ENCODE measurements at places on chromosomes 13 and 19.
A peak's percentile ranks its signal among the peaks of the same experiment; 100 is the strongest.

GRCh38 chr19:35509861-35510625 is 3.4 kb downstream of the DMKN start:
- peak; percentile 46 for DNase-seq

DNA sequence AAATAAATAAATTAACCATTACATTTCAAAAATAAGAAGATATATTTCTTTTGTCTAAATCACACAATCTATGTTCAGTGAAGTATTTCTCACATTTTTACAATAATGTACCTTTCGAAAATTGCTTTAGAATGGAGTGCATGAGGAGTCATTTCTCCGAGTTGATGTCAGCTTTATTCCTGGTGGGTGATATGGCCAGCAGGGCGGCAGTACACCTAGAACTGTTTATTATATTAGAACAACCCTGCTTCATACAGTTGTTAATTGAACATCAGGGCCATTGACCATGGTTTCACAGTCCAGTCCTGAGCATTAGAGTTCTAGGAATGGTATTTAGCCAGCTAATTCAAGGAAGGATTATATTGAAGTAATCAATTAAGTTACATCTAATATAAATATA is 696.3 kb upstream of the SLC10A2 start:
- no peak for DNase-seq

GRCh38 chr13:99757756-99758459 is 213.7 kb downstream of the ZIC5 start:
- no peak for DNase-seq

DNA sequence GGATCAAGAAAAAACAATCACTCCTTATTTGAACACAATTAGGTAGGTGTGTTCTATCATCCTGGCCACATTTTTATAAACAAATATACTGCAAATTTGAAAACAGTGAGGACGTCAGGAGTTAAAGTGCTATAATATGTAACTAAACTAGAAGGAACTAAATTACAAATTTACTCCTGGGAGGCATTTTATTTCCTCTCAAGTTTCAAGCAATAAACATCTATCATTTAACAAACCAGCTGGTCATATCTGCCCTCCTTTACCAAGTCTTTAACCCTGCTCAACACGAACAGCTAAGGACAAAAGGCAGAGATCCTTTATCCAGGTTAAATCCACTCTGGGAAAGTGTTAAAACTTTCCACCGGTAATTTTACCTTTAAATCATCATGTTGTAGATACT is 26.5 kb downstream of the ANKRD10 start:
- DNase-seq: no peak

- no peak for DNase-seq
These were observed 7.9 kb downstream of the CAB39L start for GRCh38 chr13:49435992-49436391.

- peak; percentile 69 for DNase-seq
These were observed at the start of gene ZNF836 for GRCh38 chr19:52171321-52172169. TSS of gene ZNF836 (minus strand) at chr19:52171621. CDS start at chr19:52168072, 3,549 bp downstream.

GRCh38 chr19:44737238-44738071 is 11.1 kb upstream of the BCL3 start:
- DNase-seq: no peak

DNA sequence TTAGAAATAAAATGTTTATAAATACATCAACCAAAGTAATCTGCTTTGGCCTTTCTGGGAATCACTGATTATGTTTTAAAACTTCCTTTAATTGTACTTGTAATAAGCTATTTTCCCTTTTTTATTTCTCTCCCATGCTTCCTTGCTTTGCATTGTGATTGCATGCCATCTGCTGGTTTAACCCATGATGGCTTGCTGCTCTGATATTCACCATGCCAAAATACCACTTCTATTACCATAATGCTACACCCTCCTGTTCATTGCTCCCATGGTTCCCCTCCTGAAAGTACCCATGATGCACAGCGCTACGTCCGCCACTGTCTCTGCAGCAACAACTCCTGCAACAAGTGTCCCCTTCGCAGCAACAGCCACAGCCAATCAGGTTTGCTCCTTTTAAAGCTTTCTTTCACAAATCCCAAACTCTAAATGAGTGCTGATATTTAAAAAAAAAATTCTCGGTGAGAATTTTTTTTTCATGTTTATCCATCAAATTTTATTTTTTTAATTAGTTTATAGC is 67.7 kb upstream of the RAP2A start:
- no peak for DNase-seq

- no peak for DNase-seq
These were observed 750.6 kb downstream of the DIAPH3 start for GRCh38 chr13:59413126-59413525.

GRCh38 chr13:79307866-79308298 is 98.2 kb downstream of the RBM26 start:
- no peak for DNase-seq

GRCh38 chr19:6021878-6022569 is 44.1 kb upstream of the RANBP3 start:
- DNase-seq: peak; percentile 85

DNA sequence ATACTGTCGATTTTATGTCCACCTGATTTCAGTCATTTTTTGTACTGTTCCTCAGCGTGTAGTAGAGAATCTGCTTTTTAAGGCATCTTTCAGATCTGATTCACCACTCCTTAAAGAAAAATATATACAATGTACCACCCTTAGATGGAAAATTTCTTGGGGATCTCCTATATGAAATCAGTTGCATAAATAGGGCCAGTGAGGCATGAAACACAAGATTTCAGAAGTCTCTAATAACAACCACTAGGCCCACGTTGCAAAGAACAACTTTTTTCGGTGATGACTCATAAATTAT is 1.4 kb downstream of the USP12 start:
- DNase-seq: peak; percentile 49

- peak; percentile 13 for DNase-seq
These were observed at the start of gene ENOX1 for GRCh38 chr13:43786766-43787517. TSS of gene ENOX1 (minus strand) at chr13:43786972.

DNA sequence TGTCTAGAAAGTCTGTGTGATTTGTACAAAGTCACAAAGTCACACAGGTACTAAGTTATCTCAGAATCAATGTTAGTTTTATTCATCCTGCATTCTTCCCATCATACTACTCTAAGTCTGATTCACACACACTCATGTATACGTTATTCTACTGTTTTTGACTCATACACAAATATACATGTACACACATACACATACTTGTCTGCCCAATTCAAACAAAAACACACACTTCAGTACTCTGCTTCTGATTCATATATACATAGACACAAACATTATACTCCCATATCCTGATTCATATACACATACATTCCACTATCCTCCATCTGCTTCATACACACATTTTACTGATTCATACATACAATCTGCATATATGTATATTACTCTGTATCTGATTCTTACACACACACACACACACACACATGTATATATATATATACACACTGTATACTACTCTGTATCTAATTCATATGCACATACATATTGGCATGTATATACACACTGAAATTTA is 69.3 kb downstream of the KLF12 start:
- DNase-seq: no peak

DNA sequence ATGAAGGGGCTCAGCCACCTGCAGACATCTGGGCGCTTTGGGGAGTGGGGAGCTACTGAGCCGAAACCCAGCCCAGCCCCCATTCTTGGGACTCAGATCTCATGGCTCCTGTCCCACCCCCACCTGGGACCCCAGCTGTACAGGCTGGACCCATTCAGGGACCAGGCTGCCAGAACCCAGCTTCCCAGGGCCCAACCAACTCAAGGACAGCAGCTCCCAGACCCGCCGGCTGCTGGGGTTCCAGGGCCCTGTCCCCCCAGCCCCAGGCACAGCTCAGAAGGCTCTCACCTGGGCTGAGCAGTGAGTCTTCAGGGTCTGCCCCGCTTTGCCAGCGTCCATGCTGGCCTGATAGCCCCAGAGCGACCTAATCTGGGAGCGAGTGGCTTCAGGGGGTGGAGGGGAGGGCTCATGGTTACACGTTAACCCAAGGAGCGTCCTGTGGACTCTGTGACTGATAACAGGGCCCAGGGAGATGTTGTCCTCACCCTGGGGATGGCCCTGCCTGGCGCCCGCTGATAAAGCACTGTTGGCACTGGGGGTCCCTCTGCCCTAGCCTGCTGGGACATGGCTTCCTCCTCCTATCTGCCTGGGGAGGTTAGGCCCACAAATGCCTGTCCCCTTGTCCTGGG is at the start of gene TMEM86B:
TSS of gene TMEM86B (minus strand) at position 361 of the 629 bp plus-strand sequence. CDS start at position 339, 22 bp downstream.
- DNase-seq: peak; percentile 98

DNA sequence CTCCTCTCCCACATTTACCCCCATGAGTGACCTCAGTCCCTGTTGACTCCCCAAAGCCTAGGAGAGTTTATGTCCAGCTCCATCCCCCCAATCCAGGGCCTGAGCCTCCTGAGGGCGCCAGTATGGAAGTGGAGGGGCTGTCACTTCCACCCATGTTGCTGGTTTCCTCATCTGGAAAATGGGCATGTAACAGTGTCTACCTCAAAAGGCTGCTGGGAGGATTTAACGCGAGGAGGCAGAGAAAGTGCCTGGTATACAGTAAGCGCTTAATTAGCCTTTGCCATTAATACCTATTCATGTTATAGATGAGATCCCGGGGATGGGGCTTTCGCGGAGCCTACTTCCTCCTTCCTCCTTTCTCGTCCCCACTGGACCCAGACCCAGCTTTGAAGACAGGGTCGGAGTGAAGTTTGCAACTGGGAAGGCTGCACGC is 476 bp downstream of the TYK2 start:
- DNase-seq: peak; percentile 28

DNA sequence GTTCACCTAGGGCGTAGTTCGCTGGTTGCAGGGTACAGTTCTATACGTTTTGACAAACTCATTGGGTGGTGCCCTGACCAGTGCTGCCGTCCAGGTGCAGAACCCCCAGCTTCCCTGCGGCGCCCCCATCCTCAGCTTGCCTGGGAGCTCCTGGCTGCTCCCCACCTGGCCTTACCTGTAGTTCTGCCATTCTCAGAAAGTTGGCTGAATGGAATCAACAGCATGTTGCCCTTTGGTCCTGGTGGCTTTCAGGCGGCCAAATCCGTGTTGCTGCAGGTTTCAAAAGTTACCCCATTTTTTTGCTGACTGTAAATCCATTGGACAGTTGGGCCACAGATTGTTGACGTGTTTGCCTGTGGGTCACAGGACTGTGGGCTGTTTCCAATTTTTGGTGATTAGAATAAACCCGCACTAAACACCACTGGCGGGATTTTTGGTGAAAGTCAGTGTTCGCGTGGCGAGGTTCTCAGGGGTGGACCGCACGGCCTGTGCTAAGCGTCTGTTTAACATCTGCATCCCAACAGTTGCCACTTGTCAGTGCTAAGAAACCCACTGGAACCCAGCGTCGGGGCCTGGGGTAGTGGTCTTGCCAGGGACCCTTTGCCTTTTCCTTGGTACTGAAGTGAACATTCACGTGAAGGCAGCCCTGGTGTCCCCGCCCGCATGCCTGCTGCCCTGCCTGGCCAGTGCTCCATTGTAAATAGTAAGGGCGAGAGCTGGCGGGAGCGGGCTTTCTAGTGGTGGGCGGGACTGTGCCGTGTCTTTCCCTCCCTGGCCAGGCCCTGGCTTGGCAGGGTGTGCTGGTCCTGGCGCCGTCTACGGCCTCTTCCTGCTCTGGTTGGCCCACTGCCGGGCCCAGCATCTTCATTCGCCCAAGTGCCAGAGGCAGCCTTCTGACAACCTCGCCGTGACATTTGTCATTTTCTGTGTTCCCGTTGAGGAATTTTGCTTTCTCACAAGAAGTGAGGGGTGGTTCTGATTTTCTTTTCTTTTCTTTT is 3.3 kb downstream of the DOT1L start:
- DNase-seq: no peak

DNA sequence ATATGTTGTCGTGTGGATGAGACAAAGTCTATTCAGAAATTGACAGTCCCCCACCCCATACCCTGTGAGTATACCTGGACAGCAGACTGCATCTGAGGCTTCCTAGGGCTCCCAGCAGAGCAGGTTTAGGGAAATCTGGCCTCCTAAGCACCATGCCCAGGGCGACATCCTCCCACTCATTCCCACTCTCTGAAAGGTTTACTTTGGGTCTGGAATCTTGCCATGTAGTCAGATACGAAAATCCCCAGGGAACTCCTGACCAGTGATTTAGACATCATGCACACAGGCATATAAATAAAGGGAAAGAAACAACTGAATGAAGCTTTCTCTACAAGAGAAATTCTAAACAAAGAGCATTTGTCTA is 717 bp upstream of the NALCN start:
- DNase-seq: no peak

DNA sequence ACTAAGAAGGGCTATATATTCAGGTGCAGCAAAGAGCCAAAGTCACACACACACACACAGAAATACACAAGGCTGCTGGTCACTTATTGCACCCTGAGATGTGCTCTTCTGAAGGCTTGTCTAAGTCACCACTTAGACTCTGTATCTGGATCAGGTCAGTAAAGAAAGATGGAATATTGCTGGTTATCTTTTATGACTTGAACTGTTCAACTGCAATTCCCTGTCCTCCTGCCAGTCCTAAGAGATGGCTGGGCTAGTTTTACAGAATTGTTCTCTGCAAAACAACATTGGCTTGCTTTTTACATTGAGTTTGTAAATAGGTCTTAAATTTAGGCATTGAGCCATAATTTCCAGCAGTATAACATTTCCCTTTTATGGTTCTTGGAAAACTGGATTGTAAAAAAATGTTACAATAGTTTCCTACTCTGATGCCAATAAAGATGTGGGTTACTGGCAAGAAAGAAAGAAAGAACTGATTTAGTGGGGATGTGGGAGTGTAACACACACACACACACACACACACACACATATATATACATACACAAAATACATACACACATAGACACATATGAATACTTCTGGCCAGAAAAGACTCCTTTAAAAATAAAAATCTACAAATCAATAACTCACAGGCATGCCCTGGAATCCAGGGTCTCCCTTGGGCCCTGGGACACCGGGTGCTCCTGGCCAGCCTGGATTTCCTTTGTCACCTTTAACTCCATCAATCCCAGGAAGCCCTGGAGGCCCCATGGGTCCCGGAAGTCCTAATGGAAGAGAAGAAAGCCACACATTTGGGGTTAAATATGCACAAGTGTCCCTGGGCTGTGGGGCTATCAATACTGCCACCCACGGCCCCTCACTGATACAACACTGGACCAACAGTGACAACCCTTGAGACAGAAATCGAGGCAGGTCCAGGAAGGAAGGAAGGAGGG is 137.7 kb downstream of the COL4A1 start:
- DNase-seq: no peak

- no peak for DNase-seq
These were observed 200 bp downstream of the MLLT1 start for GRCh38 chr19:6279620-6279930.

DNA sequence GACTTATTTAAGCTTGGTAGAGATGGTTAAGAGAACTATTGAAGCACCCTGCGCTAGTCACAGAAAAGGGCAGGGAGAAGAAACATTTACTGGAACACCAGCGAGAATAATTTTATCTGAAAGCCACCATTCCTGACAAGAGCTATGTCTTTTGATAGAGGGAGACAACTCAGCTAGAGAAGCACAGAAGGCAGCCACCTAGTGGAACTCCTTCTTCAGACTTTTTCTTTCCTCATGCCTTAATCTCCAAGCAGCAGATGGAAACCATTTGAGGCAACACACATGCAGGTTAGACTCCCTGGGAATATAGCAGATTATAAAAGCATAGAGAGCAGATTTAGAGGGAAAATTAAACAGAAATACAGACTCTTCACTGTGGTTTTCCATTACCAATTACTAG is 813.4 kb downstream of the SLITRK6 start:
- DNase-seq: no peak
